ENCODE measurements at places on chromosomes 6 and 20. TPM values are rescaled to one million over a fixed set of nuclear protein-coding genes. Genes with fewer than 3 reads are reported as not detected.

GRCh38 chr6:136323431-136324112 lies 33.9 kb upstream of the BCLAF1 start:
- no peak for DNase-seq

DNA sequence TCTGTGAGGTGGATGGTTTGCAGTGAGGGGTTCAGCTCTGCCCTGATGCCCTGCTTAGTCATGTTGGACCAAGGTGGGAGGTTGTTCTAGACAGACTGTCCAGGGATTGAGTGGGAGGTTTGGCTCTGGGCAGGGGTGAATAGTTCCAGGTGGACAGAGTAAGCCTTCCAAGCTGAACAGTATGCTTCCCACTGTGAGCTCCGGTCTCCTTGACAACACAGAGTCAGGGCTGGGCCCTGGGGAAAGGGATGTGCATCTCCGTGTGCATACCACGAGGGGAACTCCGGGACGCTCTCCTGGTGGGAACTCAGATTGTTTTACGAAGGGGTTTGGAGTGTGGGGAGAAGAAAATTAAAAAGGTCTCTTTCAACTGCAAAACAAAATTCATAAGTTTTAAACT lies 174.7 kb downstream of the DHX35 start:
- DNase-seq = no peak

DNA sequence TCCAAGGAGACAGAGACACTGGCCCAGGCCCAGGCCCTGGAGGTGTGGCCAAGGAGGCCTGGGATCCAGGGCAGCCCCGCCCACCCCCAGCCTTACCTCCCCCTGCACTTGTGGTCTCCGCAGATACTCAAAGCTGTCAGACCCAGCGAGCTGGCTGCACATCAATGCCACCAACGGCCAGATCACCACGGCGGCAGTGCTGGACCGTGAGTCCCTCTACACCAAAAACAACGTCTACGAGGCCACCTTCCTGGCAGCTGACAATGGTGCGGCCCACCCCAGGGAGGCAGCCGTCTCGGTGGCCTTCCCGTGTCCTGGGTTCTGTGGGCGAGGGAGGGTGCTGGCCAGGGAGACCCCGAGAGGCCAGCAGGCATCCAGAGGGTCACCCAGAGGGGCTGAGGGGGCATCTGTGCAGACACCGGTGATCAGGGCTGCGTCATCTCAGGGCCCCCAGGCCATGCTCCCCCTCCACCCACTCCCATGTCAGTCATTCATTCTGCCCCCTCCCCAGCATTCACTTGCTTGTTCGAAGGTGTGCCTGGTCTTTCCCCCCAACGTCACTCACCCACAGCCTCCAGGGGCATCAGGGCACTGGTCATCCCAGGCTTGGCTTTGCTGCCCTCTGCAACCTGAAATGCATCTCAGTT lies 141.3 kb downstream of the TAF4 start:
- DNase-seq = no peak

DNA sequence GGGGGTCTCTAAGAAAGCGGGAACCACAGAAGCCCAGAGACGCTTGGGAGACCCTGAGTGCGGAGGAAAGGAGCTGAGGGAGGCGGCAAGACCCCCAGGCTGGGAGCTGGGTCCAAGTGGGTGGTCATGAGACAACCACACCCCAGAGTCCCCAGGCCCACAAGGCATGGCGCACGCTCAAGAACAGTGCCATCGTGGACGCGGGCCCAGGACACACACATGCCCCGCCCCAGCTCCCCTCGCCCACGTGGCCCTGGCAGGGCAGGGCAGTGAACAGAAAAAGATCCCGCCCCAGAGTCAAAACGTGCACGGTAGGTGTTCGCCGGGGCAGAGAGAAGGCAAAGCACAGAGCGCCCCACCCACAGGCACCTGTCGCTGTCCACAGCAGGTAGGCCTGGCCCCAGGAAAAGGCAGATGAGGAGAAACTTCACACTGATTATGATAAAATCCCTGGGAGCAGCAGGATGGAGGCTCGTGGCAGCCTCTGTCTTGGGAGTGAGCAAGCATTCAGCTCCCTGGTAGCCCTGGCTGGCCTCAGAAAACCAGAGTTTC lies 50.0 kb downstream of the BPIFB1 start:
- no peak for DNase-seq

DNA sequence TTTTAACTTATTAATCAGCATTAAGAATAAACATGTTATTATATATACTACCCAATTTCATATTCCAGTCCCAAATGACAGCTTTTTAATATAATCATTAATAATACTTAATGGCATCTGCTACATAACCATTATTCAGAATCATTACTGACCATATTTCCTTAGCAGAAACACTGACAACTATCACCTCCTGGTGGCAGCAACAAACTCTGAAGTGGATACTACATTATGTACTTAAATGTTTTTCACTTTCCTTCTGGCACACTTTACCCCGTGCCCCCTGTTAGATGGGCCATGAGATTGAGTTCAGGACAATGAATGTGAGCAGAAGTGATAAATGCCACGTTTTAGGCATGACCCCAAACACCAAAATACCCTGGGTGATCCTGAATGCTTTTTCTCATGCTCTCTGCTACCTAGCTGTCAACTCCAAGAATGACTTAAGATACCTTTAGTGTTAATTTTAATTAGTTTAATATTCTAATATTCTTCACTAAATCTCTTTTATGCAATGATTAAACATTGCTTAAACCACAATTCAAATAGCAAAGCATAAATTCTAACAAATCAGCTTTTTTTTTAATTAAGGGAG lies 77.1 kb downstream of the LMBRD1 start:
- no peak for DNase-seq

GRCh38 chr20:62367136-62367632 lies at the start of gene LAMA5:
LAMA5 (minus strand) TSS chr20:62367312; CDS start chr20:62367245, 67 bp downstream.
- DNase-seq = no peak

DNA sequence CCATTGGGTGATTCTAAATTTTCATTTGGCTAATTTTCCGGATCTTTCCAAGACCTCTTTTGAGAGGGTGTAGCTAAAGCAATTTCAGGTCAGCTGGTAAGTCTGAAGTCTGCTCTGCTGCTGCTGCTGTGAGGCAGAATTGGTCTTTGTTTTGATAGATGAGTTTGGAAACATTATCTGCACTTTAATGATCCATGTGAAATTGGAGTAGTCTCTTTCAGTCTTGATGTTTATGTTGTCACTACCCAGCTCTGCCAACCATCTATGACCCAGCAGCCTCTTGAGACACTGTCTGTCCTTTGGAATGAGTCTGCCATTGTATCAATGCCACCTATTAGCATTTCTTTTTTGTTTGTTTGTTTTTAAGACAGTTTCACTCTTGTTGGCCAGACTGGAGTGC lies 44.1 kb downstream of the TXNDC5 start:
- no peak for DNase-seq

DNA sequence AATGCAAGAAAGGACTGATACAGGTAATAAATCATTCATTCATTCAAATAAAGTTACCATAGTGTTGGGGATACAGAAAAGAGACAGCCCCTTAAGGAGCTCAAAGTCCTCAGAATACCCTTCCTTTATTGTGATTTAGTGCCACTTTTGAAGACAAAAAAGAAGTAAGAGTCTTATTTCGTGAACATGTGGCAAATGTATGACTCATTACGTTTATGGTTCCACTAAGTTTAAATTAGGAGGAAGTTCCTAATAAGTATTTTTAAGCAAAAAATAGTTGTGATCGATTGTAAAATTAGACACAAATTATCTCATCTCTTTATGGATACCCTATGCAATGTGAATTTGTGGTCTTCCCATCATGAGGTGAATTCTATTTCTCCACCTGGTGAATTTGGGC lies 38.5 kb upstream of the GCLC start:
- DNase-seq = no peak

- DNase-seq = no peak
Measured at GRCh38 chr6:149888659-149889058, 9.3 kb downstream of the RAET1E start.

DNA sequence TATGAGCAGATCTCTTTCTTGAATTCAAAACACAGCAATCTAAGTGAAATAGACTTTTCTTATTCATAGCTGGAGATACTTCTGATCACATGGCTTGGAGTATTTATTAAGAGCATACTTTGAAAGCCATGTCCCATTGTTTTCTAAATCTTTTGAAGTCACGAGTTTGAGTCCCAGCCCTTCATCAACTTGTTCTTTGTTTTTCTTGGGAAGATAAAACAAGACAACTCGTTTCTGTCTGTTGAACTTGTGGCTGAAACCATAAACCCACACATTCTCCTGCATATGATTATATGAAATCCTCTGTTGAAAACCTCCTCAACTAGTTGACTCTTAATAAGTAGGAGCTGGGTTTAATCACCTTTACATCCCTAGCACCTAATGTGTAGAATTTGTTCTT lies 3.3 kb downstream of the RNF144B start:
- DNase-seq = no peak

- no peak for DNase-seq
Measured at GRCh38 chr6:170038251-170038650, 252.6 kb downstream of the DLL1 start.

GRCh38 chr20:9609887-9610502 lies 95.6 kb downstream of the LAMP5 start:
- peak; percentile 75 for DNase-seq

- peak; percentile 64 for DNase-seq
Measured at GRCh38 chr6:148747471-148748165, 788 bp downstream of the UST start.

GRCh38 chr6:46062312-46062711 lies 46.7 kb upstream of the CLIC5 start:
- DNase-seq = peak; percentile 76

- DNase-seq = peak; percentile 45
Measured at GRCh38 chr6:157240059-157240959, 83.0 kb downstream of the TMEM242 start.

- DNase-seq = no peak
Measured at GRCh38 chr6:127192911-127193541, 73.6 kb upstream of the RNF146 start.

DNA sequence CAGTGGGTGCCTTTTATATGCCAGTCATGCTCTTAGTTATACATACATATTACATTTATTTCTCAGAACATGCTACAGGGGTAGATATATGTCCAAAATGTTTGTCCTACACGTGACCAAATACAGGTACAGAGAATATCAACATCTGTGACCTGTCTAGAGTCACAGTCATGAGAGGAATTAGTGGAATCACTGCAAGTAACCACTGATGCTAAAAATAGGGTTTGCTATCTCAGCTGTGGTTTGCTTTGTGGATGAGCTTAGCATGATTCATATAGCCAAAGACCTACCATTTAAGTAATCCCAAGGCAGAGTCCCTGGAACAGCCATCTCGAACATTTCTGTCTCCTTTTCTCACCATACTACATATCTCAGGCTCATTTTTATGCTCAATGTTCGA lies 32.3 kb downstream of the GSTA3 start:
- DNase-seq = no peak

GRCh38 chr6:45196121-45196520 lies 132.0 kb upstream of the RUNX2 start:
- no peak for DNase-seq

DNA sequence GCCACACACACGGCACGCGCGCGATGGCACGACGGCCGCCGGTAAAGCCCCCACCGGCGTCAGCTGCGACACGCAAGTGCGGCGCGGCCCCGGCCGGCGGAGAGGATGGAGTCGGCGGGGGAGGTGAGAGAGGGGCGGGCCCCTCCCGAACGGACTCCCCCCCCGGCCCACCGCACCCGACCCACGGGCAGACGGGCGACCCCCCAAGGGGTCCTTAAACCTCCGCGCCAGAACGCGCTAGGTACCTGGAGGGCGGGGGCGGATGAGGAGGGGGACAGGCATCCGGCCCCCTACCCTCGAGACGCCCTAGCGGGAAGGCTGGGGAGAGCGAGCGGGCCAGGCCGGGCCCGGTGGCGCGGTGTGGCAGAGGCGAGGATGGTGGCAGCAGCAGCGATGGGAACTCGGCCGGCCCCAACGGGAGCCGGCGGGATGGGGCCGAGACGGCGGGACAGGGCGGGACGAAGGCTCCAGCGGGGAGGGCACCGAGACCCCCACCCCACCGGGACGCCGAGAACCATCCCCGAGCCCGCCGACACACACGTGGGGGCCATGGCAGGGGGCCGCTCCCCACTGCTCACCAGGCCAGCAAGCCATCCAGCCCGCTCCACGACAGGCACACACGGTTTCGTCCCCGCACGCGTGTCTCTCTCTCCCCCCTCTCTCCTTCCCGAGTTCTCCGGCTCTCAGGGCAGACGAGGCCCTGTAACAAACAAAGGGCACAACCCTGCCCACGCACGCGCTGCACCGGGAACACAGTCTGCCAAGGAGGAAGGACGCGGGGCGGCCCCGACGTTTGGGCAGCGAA lies 1515.4 kb upstream of the DEFB115 start:
- DNase-seq = no peak

DNA sequence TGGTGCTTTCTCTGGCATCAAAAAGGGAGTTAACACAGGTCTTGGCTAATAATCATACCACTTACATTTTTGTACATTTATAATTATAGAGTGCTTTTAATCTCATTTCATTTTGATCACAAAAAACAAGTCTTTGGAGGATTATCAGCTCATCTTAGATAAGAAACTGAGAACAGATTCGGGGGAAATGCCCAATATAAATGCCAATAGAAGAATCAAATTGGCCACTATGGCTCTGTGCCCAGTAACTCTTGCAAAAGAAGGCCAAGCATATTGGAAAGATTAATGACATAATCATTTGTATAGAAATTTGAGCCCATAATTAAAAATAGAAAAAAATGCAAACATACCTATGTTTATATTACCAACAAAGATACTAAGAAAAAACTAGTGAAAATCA lies 42.5 kb downstream of the IPCEF1 start:
- DNase-seq = no peak

DNA sequence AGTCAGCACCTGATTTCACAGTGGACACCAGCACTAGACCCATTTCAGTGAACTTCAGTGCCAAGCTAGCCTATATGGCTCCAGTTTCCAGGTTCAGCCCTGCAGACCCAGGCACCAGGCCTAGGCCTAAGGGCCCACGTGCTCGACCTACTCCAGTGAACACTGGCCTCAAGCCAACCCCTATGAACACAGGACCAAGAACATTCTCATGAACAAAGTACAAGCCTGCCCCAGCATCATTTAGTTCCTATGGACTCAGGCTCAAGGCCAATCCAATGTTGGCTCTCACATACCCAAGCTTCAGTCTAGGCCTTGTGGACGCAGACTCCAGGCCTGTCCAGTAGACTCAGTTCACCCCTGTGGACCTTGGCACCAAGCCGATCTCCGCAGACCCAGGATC lies 385.5 kb downstream of the DHX35 start:
- no peak for DNase-seq

GRCh38 chr6:53119772-53120409 lies 28.8 kb downstream of the GCM1 start:
- DNase-seq = peak; percentile 19

DNA sequence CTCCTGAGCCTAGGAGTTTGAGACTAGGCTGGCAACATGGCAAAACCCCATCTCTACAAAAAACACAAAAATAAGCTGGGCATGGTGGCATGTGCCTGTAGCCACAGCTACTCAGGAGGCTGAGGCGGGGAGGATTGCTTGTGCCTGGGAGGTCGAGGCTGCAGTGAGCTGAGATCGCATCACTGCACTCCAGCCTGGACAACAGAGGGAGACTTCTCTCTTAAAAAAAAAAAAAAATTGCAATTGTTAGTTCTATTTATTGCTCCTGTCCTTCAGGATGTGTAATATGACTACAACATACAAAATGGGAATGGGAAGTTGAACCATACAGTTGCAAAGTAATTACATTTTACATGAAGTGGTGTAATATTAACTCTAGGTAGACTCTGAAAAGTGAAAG lies 8.1 kb upstream of the AARS2 start:
- DNase-seq = no peak

- no peak for DNase-seq
Measured at GRCh38 chr6:112311950-112312547, 35.1 kb upstream of the RFPL4B start.

- peak; percentile 56 for DNase-seq
Measured at GRCh38 chr6:29627755-29628418, 5.1 kb downstream of the GABBR1 start.

RBPJL gene
- total RNA-seq = 0.26 TPM

FAXC gene
- total RNA-seq = 7.3 TPM

OVOL2 gene
- total RNA-seq = 11.1 TPM

MARCKS gene
- total RNA-seq = 114 TPM
